Pulmonary artery endothelial cell (primary cell): ENCODE measurements at places on chromosomes 1 and 21. TPM values are rescaled to one million over a fixed set of nuclear protein-coding genes. Genes with fewer than 3 reads are reported as not detected.

DDAH1 gene
- total RNA-seq = 45.7 and 60.9 TPM in 2 replicates

PEX14 gene
- total RNA-seq = 13.3 and 15.4 TPM in 2 replicates

ST7L gene
- total RNA-seq = 17.5 and 18.9 TPM in 2 replicates

SPATA21 gene
- not detected in 2 replicates for total RNA-seq

KIF21B gene
- 2.2 and 2.9 TPM in 2 replicates for total RNA-seq

IFI44 gene
- 18.1 and 35.6 TPM in 2 replicates for total RNA-seq

PROK1 gene
- not detected in 2 replicates for total RNA-seq

AGMAT gene
- total RNA-seq = 1.4 and 1.5 TPM in 2 replicates

CTPS1 gene
- 42.6 and 49.1 TPM in 2 replicates for total RNA-seq

COL16A1 gene
- total RNA-seq = 0.33 and 0.53 TPM in 2 replicates

SLC5A9 gene
- total RNA-seq = not detected in 2 replicates

TTC22 gene
- not detected in 2 replicates for total RNA-seq

TIE1 gene
- total RNA-seq = 615 and 699 TPM in 2 replicates

TEX38 gene
- total RNA-seq = not detected in 2 replicates

EPHB2 gene
- total RNA-seq = 62.0 and 88.5 TPM in 2 replicates

TMPRSS15 gene
- not detected in 2 replicates for total RNA-seq

PLK3 gene
- total RNA-seq = 22.4 and 29.1 TPM in 2 replicates

WNT3A gene
- not detected in 2 replicates for total RNA-seq

RIMS3 gene
- 0.20 and 0.21 TPM in 2 replicates for total RNA-seq

S100A12 gene
- not detected in 2 replicates for total RNA-seq

RASAL2 gene
- total RNA-seq = 9.6 and 13.5 TPM in 2 replicates

DISP3 gene
- 0.07 TPM in 2 replicates for total RNA-seq

C1orf87 gene
- not detected in 2 replicates for total RNA-seq

PATJ gene
- total RNA-seq = 2.9 and 4.0 TPM in 2 replicates

PAQR6 gene
- 0.07 TPM in 2 replicates for total RNA-seq

IFI16 gene
- 117 and 121 TPM in 2 replicates for total RNA-seq

RNF223 gene
- total RNA-seq = not detected in 2 replicates

C1orf115 gene
- total RNA-seq = 34.1 and 35.1 TPM in 2 replicates

FMO4 gene
- 0.86 and 0.88 TPM in 2 replicates for total RNA-seq

CRP gene
- total RNA-seq = 0.07 TPM in 1 of 2 replicates, not detected in the other

COP1 gene
- 54.2 and 62.0 TPM in 2 replicates for total RNA-seq

KLHDC9 gene
- total RNA-seq = 0.60 and 0.86 TPM in 2 replicates

RXFP4 gene
- total RNA-seq = 0.14 TPM in 1 of 2 replicates, not detected in the other

DMAP1 gene
- 30.9 and 34.8 TPM in 2 replicates for total RNA-seq

THEM5 gene
- not detected in 2 replicates for total RNA-seq

HES2 gene
- total RNA-seq = 18.8 and 38.6 TPM in 2 replicates

ITGB2 gene
- 0.07 and 0.13 TPM in 2 replicates for total RNA-seq

AMPD1 gene
- total RNA-seq = not detected in 2 replicates

PBX1 gene
- 4.8 and 12.9 TPM in 2 replicates for total RNA-seq

KRTAP10-10 gene
- not detected in 2 replicates for total RNA-seq

FCER1G gene
- total RNA-seq = 0.26 and 0.49 TPM in 2 replicates

DCDC2B gene
- total RNA-seq = not detected in 2 replicates

KCNJ9 gene
- not detected in 2 replicates for total RNA-seq

CLEC20A gene
- total RNA-seq = not detected in 2 replicates

ERICH3 gene
- not detected in 2 replicates for total RNA-seq

SLC5A3 gene
- total RNA-seq = 6.9 and 23.7 TPM in 2 replicates

PROX1 gene
- 0.46 and 0.49 TPM in 2 replicates for total RNA-seq

TIAM1 gene
- total RNA-seq = under 0.01 and 0.11 TPM in 2 replicates

MXRA8 gene
- total RNA-seq = 0.99 and 2.2 TPM in 2 replicates

CRABP2 gene
- 0.11 and 0.46 TPM in 2 replicates for total RNA-seq

ACBD6 gene
- 53.3 and 78.5 TPM in 2 replicates for total RNA-seq

LCE4A gene
- total RNA-seq = not detected in 2 replicates

HRNR gene
- total RNA-seq = not detected in 2 replicates
